GM12865 (cell line): ENCODE measurements at places on chromosomes 12 and 14.
A peak's percentile ranks its signal among the peaks of the same experiment; 100 is the strongest.

- DNase-seq: no peak
These were observed 7.4 kb downstream of the REM2 start for GRCh38 chr14:22890416-22890815.

- no peak for DNase-seq
These were observed 3.7 kb downstream of the TSPAN11 start for GRCh38 chr12:30930238-30930637.

DNA sequence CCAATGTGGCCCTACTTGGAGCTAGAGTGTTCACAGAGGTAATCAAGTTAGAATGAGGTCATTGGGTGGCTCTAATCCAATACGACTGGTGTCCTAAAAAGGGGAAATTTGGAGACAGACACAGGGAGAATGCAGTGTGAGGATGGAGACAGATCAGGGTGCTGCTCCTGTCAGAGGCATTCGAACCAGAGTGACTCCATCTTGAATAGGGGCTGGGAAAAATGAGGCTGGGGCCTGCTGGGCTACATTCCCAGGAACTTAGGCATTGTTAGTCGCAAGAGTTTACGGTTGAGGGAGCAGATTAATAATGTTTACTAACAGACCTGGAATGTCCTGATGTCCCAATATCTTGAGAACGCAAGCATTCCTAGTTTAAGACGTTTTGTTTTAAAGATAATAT is 20.2 kb downstream of the TNFAIP2 start:
- DNase-seq: no peak

GRCh38 chr14:72776701-72777261 is 117.1 kb downstream of the DPF3 start:
- DNase-seq: peak; percentile 9

DNA sequence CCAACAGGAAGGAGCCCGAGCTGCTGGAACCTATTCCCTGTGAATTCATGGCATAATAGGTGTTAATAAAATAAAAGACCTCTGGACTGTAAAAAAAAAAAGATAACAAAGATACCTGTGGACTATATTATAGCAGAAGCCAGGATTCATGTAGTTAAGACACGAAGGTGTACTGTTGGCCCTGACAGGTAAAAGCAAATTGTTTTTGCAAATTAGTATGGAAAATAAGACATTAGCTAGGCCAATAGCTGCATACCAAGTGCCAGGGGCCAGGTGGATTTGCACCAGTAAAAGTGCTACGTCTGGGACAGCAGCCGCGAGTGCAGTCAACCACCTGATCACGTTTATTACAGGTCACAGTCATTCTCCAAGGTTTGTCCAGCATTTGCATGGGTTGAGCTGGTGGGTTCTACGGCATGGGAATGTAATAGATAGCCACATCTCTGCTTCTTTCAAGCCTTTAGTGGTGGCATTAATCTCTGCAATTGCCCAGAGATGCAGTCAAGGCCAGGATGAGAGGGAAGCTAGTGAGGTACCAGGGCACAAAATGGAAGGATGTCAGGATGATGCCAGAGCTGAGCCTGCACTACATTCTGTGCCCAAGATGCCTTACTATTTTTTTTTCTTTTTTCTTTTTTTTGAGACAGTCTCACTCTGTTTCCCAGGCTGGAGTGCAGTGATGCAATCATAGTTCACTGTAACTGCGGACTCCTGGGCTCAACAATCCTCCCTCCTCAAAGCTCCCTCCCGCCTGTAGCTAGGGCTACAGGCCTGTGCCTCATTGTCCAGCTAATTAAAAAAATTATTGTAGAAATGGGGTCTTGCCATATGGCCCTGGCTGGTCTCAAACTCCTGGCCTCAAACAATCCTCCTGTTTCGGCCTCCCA is 26.3 kb downstream of the TNFAIP2 start:
- no peak for DNase-seq

GRCh38 chr14:54360667-54361066 is 36.1 kb upstream of the CDKN3 start:
- no peak for DNase-seq

GRCh38 chr12:6068227-6068626 is 56.2 kb downstream of the VWF start:
- DNase-seq: no peak

DNA sequence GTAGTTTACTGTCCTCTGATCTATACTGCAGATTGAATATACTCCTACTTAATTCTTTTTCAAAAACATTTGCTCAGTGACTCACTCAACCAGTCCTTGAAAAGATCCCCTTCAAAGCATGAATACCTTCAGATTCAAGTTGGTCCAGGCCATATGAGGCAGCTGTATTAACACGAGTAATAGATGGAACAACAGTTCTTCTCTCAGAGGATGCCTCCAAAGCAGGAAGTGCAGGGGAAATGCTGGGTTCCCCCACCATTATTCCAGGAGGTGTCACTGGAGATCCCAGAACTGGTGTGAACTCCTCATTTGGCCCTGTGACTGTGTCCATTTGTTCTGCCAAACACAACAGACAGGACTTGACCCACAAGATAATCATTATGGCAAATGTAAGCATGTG is 20.6 kb downstream of the ARMH4 start:
- DNase-seq: no peak

DNA sequence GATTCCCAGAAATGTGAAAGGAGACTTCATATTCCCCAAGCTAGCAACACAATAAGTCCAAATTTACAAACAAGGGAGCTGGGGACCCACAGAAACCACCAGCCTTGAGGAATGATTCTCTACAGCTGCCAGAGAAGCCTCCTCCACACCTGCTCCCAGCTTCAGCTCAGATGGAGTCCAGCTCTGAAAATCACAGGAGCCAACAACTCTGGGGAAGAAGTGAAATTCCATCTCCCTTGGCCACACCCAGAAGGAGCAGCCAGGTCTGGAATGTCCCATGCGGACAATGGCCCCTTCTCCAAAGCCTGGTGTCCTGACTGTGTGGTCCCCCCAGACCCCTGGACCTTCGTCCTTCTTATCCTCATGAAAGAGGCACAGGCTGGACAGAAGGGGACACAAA is 45.4 kb downstream of the SYNE3 start:
- DNase-seq: no peak

DNA sequence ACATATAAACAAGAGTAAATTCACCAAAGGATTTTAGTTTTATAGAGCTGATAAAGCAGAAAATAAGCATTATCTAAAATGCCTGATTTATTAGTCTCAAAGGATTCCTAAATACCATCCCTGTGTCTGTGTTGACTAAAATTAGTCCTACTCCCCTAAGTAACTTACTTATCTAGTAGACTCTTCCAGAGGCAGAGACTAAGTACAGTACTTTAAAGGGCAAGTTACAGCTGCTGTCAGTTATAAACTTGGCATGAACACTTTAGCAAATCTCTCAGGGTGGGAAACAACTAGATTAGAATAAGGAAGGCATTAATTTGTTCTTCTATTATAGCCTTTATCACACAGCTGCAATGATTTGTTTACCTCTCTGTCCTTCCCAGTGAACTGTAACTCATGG is 46.0 kb downstream of the ATP2B1 start:
- DNase-seq: no peak

- DNase-seq: no peak
These were observed 97.8 kb downstream of the TMEM30B start for GRCh38 chr14:61183196-61183885.

- DNase-seq: no peak
These were observed 24.3 kb downstream of the ZFYVE21 start for GRCh38 chr14:103739793-103740501.

DNA sequence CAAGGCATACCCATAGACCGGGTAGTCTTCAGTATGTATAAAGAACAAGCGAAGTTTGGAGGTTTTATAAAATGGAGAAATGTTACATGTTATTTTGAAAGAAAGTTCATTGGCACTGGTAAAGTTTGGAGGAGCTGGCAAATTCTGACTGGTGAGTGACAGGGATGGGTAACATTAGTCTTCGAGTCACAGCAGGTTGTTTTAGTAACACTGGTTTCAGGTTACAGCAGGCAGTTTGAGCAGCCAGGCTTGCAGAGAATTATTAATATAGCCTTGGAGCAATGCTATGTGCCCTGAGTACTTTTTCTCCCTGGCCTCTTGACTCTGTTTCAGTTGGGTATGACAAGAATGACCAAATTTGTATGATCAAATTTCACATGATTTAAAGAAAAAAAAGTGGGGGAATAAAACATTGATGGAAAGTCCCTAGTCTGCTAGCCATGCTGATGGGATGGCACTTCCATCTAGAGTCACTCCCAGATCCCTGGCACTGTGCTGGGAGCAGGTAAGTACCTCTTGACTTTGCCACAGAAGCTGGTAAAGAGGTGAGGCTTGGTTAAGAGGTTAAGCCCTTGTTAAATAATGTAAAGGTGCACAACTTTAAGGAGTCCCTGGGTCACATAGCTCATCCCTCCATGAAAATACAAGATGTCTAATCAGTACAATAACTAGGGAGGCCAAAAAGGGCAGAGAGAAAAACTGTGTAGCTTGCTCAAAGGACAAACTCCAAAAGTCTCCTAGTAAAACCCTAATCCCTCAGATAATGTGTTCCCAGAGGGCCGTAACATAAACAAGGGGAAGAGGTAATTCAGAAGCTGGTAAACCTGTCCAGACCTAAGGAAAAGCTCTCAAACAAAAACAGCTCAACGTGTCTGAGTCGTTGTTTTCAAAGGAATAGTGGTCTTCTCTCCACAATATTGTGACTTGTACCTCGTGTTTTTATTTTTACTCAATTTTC is 12.7 kb upstream of the SVOP start:
- DNase-seq: no peak

DNA sequence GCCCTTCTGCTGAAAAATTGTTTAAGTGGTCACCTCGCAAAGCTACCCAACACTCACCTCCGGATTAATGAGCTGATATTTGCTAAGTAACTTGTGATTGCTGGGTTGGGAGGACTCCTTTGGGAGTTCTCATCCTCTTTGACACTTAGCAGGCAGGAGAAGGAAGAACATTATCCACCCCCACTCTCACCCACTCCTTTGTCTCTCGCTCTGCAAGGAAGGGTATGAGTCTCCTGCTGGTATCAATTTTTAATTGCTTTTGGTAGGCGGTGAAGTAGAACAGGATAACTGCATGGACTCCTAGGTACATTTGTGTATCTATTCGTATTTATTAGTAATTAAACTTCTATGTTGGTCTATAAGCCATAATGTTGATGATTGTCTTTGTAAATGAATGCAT is 6.9 kb upstream of the ABHD12B start:
- DNase-seq: no peak

- DNase-seq: no peak
These were observed 67.5 kb downstream of the DNAH10 start for GRCh38 chr12:123829561-123829960.

DNA sequence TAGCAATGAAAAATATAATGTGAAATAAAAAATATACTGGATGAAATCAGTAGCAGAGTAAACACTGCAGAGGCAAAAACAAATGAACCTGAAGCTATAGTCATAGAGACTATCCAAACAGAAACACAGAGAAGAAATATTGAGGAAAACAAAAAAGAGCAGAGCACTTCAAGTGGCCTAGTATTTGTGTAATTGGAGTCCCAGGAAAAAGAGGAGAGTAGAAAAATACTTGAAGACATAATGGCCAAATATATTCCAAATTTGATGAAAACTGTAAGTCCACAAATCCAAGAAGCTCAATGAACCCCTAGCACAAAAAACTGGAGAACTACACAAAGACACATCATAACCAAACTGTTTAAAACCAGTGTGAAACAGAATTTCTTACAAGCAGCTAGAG is 37.2 kb upstream of the CTDSP2 start:
- DNase-seq: no peak

DNA sequence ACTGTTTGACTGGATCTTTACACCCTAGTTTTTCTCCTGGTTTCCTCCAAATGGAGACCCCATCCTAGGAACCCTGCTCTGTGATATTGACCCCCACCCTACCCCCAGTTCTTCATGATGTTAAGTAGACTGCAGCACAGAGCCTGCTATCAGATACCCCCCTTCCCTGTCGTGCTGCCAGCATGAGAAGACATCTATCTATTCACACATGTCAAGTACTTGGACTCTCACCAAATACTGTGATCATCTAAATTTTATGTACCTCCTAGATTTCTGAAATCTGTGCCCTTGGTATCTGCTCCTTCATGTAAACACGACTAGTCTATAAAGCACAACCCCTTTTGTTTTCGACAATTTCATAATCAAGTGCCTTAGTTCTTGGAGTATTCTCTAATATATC is 38.9 kb downstream of the FERMT2 start:
- no peak for DNase-seq

GRCh38 chr12:45893240-45893639 is 97.1 kb downstream of the SCAF11 start:
- no peak for DNase-seq

DNA sequence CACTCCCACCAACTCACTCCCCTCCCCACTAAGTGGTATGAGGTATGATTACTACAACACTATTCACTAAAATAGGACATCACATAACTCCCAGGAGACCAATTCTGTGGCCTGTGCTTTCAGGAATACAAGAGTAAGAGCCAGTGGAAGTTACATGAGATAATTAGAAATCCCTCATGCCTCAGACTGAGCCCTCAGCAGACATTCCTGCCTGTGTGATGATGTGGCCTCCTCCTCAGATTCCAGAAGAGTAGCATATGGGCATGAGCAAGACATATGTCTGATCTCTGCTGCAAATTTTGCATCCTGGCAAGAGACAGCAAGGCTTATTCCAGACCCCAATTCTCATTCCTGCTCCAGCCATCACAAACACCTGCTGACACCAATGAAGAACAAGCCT is 46.0 kb upstream of the BMP4 start:
- no peak for DNase-seq

- no peak for DNase-seq
These were observed 29.5 kb upstream of the C12orf76 start for GRCh38 chr12:110077800-110078199.

DNA sequence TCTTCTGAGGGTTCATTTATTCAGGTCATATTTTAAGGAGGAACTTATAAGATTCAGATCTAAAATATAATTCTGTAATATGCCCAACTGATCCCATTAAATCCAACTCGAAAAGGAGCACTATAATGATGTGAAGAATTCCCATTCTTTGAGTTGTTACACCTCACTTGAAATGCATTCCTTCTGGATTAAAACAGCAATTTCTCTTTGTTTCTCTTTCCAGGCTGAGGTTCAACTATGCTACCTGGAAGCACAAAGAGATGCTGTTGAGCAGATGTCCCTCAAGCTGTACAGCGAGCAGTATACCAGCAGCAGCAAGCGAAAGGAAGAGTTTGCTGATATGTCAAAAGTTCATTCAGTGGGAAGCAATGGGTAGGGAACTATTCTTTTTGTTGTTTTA is 260.6 kb upstream of the NPAS3 start:
- no peak for DNase-seq

DNA sequence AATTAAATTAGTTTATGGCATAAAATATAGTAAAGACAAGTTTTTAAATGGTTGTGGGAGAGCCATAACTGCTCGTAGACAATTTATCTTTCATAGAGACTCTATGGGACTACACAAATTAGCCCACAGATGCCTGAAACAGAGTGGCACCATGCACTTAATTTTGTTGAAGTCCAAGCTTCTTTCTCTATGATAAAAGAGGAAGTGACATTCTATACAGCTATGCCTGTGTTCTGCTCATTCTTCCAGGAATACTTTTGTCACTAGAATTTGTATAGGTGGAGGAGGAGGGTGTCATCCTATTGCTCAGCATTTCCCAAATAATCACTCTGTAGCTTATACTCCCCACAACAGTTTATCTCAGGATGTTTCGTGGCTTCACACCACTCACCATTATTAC is 43.7 kb upstream of the KICS2 start:
- no peak for DNase-seq

GRCh38 chr14:77375164-77375950 is 1.5 kb downstream of the TMED8 start:
- DNase-seq: peak; percentile 52
